Dorsolateral prefrontal cortex (tissue), 122 donors: ENCODE measurements at places on chromosomes 11 and 22.

- DNase-seq, result no peak
These were observed 421 bp downstream of the SLC15A3 start for GRCh38 chr11:60951606-60951903.

DNA sequence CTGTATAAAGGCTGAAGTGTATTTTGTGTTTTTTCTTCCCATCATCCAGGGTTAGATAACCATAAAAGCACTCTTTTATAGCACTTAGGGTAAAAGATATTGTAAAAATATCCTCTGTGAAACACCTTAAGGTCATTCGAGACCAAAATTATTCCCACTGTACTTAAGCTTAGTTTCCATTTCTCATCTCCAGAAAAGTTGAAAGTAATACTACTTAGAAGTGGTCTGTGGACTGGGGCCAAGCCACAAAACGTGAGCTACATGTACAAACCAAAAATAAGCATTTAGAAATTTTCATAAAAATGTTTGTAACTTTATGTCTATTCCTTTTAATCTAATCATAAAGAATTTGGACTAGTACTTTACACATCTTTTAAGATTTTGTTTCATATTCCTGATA, 142.0 kb upstream of the NTM start:
- DNase-seq, result no peak

- no peak for DNase-seq
These were observed 2.4 kb upstream of the ATP5MG start for GRCh38 chr11:118398791-118399559.

GRCh38 chr11:123682696-123683410, 28.4 kb upstream of the SCN3B start:
- DNase-seq, result no peak

- DNase-seq, result peak; percentile 83
These were observed 90.3 kb upstream of the PITPNB start for GRCh38 chr22:28009272-28009827.

DNA sequence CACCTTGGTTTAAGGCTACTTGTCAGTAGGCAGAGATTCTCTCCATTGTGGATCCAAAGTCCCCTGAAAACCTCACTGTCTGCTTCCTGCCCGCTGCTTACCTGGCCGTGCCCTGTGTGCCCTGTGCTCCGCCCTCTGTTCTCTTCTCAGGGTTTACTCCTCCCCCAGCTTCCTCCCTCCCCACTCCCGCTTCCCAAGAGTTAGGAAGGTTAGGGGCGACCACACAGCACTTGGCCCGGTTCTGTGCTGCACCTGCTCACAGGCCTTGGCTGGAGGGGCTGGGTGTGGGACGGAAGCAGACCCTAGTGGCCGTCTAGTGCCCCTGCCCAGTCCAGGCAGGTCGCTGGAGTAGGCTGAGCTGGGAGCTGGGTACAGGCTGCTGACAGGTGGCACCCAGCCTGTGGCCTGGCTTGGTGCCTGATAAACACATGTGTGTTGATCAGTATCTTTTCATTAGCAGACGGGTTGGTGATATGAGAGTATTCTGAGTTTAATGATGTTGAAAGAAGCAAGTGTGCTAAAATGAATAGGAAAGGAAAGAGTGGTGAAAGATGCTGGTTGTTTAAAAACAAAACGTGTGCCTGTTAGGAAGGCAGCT, 40.5 kb downstream of the GRAMD4 start:
- DNase-seq, result no peak

- no peak for DNase-seq
These were observed 14.3 kb downstream of the NPTXR start for GRCh38 chr22:38829485-38829884.

DNA sequence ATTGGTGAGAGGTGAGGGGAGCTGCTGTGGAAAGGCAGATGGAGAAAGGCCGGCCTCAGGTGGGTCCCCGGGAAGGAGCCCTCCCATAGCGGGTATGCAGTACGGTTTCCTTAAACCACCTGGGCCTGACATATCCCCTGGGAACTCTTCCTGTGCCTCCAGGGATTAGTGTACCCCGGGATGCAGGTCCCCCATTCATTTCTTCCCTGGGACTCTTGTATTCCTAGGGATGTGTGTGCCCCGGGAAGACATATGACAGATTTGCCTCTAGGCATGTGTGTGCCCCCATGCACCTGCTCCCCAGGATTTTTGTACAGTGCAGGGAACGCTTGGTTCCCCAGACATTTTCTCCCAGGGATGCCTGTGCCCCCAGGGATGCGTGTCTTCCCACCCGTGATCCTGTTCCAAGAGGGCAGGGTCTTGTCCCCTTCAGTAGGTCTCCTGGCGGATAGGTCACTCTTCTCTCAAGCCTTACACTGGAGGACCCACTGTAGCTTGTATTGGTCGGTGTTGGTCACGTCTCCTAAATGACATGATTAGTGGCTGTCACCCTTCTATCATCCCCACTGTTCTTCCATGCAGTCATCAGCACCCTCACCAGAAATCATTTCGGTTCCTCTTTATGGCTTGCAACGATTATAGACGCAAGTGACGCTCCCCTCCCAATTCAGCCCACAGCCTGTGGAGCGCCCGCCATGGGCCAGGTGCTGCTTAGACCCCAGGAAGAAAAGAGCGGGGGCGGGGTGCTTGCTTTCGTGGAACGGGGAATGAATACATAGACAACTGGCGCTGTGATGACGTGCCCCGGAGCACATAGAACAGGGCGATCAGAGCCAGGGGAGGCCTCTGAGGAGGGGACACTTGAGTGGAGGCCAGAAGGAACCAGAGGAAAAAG, 1.3 kb downstream of the PARVB start:
- no peak for DNase-seq

GRCh38 chr11:40514124-40514523, 945.3 kb downstream of the LRRC4C start:
- no peak for DNase-seq

- DNase-seq, result no peak
These were observed 9.7 kb downstream of the EHF start for GRCh38 chr11:34630544-34630943.

GRCh38 chr11:62544581-62545436, 1.8 kb downstream of the AHNAK start:
- DNase-seq, result peak; percentile 45

- DNase-seq, result no peak
These were observed 77.0 kb downstream of the ZNF280B start for GRCh38 chr22:22431271-22432220.

DNA sequence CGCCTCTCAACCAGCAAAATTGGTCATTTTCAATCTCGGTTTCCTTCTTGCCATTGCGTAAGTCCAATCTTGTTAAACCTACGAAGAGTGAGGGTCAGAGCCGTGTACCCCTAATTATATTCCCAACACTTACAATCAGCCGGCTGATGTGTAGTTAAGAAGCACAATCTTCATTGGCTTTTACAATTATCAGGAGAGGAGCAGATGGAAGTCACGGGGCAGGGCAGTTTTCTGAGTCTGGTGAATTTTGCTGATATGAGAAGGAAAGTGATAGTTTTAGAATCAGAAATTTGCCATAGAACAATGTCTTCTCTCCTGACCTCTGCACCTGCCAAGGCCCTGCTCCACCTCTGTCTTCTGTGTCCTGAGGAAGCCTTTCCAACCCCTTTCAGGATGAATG, 35.0 kb upstream of the ATXN10 start:
- DNase-seq, result no peak

GRCh38 chr22:50016308-50016987, 3.9 kb upstream of the IL17REL start:
- DNase-seq, result peak; percentile 41

GRCh38 chr22:41885516-41885915, 29.4 kb downstream of the SHISA8 start:
- no peak for DNase-seq

DNA sequence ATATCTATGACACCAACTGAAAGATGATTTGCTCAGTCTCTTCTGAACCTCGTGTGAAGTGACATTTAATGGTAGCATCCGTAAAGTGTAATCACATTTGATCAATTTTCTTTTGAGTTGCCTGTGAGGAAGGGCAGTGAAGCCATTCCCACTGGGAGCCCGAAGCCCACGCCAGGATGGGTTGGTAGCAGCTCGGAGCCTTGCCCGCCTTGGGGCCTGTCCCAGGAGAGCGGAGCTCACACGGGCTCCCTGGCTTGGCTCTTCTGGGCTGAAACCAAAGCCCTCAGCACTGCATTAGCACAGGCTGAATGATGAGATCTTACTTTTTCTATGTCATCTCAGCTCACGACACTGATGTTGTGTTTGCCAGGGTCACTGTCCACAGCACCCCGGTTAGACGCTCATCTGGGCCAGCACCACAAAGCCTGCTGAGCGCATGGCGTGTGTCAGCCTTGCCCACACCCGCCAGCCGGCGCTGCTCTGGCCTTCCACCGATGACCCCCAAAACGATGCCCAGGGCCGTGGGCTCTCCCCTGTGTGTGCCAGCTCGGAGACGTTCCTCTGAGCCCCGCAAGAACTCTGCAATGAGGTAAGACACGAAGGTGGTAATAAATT, 9.3 kb upstream of the TRMU start:
- DNase-seq, result no peak

- no peak for DNase-seq
These were observed 18.7 kb upstream of the FBLN1 start for GRCh38 chr22:45483918-45484499.

DNA sequence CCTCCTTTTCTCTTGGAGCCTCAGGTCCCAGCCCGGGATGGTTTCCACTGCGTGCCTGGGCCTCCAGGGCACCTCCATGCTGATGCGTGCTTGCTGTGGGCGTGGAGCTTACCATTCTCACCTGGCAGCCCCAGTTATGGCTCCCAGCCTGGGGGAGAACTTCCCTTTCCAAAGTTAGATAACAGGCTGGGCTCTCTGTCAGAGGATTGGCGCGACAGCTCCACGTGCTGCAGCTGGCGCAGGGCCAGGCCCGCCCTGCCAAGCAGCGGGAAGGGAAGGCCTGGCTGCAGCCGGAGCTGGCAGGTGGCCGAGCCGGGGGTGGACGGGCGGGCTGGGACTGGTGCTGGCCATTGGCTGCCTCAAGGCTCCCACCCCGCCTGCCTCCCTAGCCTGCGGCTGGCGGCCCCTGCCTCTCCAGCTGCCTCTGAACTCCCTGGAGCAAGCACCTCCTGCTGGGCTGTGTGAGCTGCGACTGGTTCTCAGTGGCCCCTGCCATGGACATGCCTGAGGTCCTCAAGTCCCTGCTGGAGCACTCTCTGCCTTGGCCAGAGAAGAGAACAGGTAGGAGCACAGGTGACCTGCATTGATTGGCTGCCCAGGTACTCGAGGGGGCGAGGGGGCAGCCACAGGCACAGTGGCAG, 14.6 kb upstream of the TEF start:
- DNase-seq, result peak; percentile 98

- DNase-seq, result no peak
These were observed 1.1 kb downstream of the FAU start for GRCh38 chr11:65120831-65121230.

- no peak for DNase-seq
These were observed 15.6 kb upstream of the UCP3 start for GRCh38 chr11:74024261-74025029.

DNA sequence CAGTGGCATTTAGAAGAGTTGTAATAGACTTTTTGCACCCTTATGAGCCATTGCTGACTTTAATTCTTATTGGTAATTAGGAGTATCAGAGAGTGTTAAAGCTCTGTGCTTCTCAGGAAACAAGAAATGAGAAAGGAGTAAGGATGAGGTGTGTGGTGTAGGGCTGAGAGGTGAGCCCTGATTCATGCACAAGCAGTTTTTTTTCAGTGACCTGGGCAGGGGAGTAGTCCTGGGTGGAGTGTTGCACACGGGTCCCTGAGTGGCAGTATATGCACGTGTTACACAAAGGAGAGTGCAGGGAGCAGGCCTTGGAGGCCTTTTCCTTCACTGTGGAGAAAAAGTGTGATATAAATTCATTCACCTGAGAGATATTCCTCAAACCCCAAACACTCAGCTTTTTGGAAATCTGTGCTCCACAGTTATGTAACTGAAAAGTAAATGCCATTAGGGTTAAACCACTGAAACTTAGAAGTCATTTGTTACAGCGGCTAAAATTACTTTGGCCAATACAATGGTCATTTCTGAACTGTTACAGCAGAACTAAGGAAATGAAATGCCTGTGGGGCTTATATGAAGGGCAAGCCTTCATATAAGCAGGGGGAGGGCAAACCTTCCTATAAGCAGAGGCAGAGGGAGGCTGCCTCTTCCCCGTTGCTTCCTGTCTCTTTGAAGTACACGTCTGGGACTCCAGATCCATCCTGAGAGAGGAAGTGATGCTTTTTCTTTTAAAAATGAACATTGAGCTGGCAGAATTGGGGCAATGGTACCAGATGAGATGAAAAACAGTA, 62.6 kb upstream of the OLFML1 start:
- DNase-seq, result no peak

DNA sequence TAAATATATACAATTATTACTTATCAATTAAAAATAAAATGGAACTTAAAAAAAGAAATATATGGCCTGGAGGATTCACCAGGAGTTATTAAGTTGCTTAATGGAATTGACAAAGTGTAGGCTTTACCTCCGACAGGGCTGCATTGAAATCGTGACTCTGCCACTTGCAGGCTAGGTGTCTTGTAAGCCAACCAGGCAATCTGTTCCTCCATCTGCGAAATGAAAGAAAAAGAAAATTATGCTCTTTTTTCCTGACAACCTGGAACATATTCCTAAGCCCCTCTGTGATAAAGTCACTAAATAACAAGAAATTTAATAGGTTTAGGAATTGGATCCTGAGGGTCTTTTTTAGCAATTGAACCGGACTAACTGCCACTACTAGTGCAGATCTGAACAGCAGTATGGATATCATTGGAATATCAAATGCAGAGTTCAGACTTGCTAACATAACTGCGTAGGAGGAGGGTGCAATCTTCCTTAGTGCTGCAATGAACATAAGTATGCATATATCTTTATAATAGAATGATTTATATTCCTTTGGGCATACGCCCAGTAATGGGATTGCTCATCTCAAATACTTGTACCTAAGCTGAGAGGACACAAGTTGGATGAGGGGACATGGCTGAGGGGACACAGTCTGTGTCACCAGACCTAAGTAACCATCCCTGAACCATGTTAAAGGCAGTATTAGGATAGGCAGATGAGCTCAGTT, 42.5 kb upstream of the CEP126 start:
- DNase-seq, result no peak
